Progenitor cell of endocrine pancreas (in vitro differentiated cells): ENCODE measurements at places on chromosomes 1 and 21. TPM values are rescaled to one million over a fixed set of nuclear protein-coding genes. Genes with fewer than 3 reads are reported as not detected.

DNA sequence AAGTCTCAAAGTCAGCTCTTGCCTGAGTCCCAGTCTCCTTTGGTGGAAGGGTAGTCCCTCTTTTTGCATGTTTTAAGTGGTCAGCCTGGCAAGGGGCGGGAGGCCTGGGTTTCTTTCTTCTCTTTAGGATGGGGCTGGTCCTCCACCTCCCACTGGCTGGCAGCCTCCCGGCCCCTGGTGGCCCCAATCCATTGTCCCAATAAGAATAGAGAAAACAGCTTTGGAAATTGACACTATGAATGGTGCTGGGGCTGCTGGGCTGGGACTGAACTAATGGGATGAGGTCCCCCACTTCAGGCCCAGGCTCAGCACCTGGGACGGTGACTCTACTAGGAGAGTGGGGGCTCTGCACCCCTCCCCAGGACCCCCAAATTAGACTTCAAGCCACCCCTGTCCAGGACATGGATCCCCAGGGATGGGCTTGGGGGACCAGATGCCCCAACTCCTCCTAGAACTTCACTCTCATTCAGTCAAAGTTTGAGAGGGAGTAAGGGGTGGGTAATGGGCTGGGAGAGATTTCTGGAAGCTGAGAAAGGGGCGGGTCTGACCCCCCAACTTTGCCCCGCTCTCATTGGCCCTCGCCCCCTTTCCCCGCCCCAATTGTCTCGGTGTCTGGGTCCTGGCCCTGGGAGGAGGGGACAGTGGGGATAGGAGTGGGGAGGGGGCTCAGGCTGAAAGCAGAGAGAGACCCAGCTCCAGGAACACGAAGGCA lies 18.2 kb downstream of the SLC27A3 start:
- H3K4me3 ChIP-seq: no peak overlapping the region
- no peak for DNase-seq
- H3K36me3 ChIP-seq: no peaks in the 10 kb centered on the region
- no peak overlapping the region for H3K27ac ChIP-seq
- peaks cover 10% of the 10 kb centered on the region for H3K27me3 ChIP-seq

DNA sequence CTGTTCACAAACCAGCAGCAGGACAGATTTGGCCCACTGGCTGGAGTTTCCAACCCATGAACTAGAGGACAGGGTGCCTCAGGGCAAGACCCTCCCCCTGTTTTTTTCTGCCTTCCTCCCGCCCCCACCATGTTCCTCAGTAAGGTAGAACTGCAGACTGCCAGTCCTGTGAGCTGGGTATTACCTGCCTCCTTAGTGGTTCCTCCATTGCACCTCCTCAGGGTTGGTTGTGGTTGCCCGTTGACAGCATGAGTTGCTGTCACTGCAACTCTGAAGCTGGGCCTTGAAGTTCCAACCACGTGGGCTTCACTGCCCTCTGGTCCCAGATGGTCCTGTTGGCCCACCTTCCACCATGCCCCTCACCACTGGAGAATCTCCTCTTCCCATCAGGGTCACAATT lies 28.8 kb downstream of the TENT5C start:
- no peak for DNase-seq
- peaks cover 51% of the 10 kb centered on the region for H3K4me1 ChIP-seq
- no peaks in the 10 kb centered on the region for H3K36me3 ChIP-seq

- DNase-seq: no peak
- no peak overlapping the region for H3K4me3 ChIP-seq
- no peaks in the 10 kb centered on the region for H3K36me3 ChIP-seq
- no peak overlapping the region for H3K27ac ChIP-seq
- peaks cover 3% of the 10 kb centered on the region for H3K4me1 ChIP-seq
Measured at GRCh38 chr1:85496941-85497582, 32.1 kb upstream of the DDAH1 start.

GRCh38 chr1:62941780-62942179 lies 157.8 kb downstream of the ATG4C start:
- H3K27me3 ChIP-seq: peaks cover 17% of the 10 kb centered on the region
- H3K36me3 ChIP-seq: no peaks in the 10 kb centered on the region
- no peak overlapping the region for H3K27ac ChIP-seq
- DNase-seq: no peak
- H3K4me3 ChIP-seq: no peak overlapping the region

- no peak overlapping the region for H3K27ac ChIP-seq
- H3K4me3 ChIP-seq: no peak overlapping the region
Measured at GRCh38 chr1:31985430-31985829, 28.2 kb upstream of the KHDRBS1 start.

DNA sequence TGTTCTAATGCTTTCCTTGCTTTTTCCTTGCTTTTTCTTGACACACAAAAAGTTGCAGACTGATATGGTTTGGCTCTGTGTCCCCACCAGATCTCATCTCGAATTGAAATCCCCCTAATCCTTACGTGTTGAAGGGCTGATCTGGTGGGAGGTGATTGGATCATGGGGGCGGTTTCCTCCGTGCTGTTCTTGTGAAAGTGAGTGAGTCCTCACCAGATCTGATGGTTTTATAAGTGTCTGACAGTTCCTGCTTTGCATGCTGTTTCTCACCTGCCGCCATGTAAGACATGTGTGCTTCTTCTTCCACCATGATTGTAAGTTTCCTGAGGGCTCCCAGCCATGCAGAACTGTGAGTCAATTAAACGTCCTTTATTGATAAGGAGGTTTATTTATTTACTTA lies 11.3 kb downstream of the SPATA17 start:
- H3K36me3 ChIP-seq: no peaks in the 10 kb centered on the region
- no peaks in the 10 kb centered on the region for H3K4me1 ChIP-seq
- no peak overlapping the region for H3K4me3 ChIP-seq

GRCh38 chr1:86499987-86500593 lies 31.4 kb downstream of the CLCA1 start:
- H3K36me3 ChIP-seq: no peaks in the 10 kb centered on the region
- H3K4me1 ChIP-seq: peaks cover 14% of the 10 kb centered on the region

FAM76A gene
- 14.7 and 15.2 TPM in 2 replicates for total RNA-seq

CFAP74 gene
- 0.36 and 0.93 TPM in 2 replicates for total RNA-seq

LGR6 gene
- total RNA-seq: 0.47 and 0.50 TPM in 2 replicates

FAM72B gene
- 2.0 and 3.1 TPM in 2 replicates for total RNA-seq
